Epithelial cell of proximal tubule (primary cell): ENCODE measurements at places on chromosomes 6 and 20.

DNA sequence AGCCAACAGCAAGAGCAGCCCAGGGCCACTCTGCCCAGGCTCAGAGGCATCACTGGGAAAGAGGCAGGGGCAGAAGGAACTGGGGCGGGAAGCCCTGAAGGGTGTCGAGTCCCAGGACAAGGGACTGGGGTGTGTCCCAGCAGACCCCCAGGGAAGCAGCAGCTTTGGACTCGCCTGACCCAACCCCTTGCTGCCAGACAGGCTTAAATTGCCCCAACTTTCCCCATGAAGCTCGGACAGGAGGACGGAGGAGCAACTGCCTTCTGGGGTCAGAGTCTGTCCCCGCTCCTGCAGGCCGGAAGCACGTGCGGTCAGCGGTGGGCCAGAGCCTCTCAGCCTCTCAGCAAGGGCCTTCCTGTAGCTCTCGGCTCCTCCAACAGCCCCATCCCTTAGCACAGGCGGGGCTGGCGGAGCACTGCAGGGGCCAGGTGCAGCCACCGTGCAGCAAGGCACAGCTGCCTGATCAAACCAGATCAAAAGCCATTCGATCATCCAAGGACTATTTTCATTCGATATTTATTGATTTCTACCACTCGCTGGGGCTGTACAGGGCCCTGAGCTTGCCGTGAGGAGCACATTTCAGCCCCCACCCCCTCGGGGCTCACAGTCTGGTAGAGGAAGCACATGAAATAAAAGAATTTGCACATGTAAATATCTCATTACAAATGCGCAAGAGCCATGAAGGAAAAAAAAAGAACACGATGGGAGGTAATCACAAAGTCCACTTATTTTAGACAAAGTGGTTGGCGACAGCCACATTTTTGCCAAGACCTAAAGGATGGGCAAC, 31.8 kb upstream of the STX16 start:
- no peak for DNase-seq

DNA sequence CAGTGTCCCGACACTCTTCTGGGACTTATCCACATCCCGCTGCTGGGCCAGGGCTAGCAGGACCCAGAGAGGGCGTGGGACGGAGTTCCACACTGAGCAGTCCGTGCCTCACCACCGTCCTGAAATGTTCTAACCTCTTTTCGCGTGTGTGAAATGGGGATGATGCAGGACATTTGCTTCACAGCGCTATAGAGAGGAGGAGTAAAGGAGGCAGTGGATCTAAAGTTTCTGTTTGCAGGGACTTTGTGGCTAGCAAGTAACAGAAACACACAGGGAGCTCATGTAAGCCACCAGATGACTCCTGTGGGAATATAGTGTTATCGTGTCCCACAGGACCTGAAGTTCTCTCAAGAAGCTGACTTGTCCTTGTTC, 634 bp downstream of the ITPA start:
- DNase-seq, result no peak

- no peak for DNase-seq
These were observed 33.7 kb downstream of the PTGIS start for GRCh38 chr20:49534255-49534712.

GRCh38 chr6:163667372-163668060, 253.0 kb downstream of the QKI start:
- no peak for DNase-seq

DNA sequence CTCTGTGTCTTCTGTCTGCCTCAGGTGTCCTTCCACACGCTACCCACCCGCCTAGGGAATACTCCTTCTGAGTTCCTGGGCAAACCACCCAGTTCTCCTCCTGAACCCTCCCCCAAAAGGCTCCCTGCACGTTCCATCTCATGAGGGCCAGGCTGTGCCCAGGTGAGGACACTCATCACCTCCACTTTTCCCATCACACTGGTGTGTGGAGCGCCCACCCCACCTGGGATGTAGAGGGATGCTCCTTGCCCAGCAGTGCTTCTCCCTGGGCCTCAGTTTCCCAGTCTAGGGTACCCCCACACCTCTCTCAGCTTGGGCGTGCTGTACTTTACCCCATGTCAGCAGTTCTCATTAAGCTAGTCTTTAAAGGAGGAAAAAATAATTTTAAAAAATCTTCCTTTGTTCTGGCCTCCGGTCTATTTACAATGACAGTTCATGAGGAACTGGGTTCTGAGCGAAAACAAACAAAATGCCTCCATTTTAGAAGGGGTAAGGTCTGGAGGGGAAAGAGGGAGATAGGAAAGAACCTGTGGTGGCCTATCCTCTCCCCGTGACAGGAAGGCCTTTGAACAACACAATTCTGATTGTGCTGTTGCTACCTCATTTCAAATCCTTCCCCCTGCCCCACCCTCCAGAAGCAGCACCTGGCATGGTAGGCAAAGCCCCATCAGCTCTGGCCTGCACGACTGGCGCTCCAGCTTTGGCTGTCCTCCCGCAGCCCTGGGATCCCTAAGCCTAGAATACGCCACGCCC, 1.7 kb upstream of the C20orf203 start:
- no peak for DNase-seq
